ENCODE measurements at places on chromosomes 16 and 17. TPM values are rescaled to one million over a fixed set of nuclear protein-coding genes. Genes with fewer than 3 reads are reported as not detected.

The GSDMA gene
- total RNA-seq: 0.98 TPM

The SGCA gene
- total RNA-seq: not detected

The SPAG7 gene
- total RNA-seq: 61.4 TPM

The TP53TG3C gene
- total RNA-seq: 0.55 TPM

DNA sequence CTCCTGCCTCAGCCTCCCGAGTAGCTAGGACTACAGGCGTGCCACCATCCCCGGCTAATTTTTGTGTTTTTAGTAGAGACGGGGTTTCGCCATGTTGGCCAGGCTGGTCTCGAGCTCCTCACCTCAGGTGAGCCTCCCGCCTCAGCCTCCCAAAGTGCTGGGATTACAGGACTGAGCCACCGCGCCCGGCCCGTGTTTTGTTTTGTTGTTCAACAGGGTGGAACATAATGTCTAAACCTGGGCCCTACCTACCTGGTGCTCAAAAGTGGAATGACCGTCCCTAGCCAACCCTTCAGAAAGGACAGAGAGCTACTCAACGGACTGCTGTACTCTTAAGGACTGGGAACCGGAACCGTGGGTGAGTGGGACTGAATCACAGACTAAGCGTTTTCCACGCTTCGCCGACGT, 772 bp upstream of the KIF22 start:
- DNase-seq: peak; percentile 11

DNA sequence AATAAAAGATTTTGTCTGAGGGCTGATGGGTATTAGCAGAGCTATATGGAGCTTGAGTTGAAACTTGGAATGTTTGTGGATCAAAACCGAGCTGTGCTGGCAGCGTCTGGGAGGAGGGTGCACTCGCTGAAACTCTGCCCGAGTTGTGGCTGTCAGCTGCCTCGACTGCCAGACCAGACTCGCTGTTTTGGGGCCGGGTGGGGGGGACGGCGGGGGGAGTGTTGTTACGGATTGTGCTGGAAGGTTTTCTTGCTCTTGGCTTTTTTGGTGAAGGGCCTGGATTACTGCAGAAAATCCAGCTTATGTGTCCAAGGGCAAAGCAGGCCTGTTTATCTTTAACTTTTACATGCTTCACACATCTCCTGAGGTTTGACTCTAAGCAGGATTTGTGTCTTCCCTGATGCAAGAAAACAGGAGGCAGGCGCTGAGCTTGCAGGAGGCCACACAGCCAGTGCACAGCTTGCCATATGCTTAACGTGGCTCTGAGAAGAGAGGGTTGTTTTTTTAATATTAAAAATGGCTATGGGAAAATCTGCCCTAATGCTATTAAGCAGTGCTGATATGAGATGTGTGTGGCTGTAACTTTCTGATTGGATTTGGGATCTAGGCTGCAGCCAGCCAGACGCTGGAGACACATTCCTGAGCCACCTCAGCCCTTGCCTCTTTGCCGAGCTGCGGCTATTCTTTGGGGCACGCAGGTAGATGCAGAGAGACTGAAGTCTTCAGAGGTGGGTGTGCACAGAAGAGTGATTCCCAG, 20.5 kb upstream of the RPTOR start:
- no peak for DNase-seq

DNA sequence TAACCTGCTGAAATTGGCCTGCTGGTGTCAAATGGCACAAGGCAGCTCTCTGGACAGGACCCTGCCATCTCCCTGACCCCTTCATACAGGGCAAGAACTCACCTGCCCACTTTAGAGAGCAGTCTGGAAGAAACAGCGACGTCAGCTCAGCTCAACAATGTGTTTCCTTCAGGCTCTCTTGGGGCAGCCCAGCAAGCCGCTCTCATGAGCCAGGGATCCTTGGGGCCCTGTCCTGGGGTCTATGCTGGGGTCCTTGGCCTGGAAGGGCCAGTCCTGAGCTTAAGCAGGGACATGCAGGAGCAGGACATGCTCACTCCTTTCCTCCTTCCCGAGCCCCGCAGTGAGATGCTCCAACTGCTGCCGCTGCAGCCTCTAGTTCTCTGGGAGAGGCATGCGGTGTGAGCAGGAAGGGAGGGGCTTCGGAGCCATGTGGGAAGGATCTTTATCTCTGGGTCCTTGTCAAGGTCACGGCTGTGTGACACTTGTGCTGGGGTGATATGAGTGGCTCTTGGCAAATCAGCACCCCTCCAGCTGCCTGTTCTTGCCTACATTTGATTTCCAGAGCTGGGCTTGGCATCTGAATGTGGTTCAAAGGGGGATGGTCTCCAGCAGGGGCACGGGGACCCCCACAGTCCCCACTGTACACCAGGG, 3.4 kb downstream of the C1QTNF1 start:
- no peak for DNase-seq

DNA sequence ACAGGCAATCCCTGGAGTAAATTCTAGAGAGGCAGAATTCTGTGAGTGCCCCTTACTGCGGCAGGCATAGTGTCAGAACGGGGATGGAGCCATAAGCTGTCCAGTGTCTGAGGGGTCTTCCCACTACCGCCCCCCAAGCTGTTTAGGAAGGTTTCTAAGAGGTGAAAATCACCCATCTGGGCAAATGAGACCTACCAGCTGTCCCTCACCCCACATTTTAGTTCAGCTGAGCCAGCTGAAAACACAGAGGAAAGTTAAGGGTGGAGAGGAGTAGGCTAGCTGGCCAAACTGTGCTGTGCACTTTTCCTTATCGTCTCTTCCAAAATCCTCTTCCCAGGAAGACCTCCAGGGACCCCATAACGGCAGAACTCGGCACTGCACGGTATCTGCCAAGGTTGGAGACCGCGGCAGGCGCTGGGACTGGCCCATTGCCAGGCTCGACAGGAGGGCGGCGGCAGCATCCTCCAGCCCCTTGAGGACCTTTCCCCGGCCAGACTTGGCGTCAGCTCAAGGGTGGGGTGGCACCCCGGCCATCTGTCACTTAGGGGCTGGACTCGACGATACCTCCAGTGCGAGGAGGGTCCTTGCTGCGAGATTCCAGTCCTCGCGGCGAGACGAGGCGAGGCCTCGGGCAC, 955 bp downstream of the ACLY start:
- DNase-seq: peak; percentile 69

DNA sequence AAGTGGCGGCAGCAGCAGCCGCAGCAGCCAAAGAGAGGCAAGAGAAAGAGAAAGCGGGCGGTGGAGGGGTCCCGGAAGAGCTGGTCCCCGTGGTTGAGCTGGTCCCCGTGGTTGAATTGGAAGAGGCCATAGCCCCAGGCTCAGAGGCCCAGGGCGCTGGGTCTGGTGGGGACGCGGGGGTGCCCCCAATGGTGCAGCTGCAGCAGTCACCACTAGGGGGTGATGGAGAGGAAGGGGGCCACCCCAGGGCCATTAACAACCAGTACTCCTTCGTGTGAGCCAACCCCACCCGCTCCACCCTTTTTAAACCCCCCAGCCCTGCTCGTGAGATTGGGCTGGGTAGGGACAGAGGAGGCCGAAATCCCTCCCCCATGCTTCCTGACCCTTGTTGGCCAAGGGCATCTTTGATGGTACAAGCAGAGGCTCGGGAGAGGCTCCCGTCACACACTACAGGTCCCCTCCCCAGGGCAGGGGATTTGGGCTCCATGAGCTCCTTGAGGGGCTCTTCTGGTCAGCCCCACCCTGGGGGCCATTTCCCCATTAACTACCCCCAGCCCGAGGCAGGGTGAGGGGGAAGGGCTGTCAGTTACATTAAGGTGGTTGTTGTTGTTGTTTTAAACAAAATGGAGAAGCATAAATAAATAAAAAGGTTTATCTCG, 4.6 kb upstream of the ATP2A1 start:
- peak; percentile 75 for DNase-seq

- DNase-seq: no peak
Measured at GRCh38 chr17:2064147-2064489, 9.2 kb downstream of the HIC1 start.

Measured in activated CD4-positive, alpha-beta T cell treated with anti-CD3 and anti-CD28 coated beads for 36 hours (primary cell).